ENCODE measurements at places on chromosomes 2 and 18.

DNA sequence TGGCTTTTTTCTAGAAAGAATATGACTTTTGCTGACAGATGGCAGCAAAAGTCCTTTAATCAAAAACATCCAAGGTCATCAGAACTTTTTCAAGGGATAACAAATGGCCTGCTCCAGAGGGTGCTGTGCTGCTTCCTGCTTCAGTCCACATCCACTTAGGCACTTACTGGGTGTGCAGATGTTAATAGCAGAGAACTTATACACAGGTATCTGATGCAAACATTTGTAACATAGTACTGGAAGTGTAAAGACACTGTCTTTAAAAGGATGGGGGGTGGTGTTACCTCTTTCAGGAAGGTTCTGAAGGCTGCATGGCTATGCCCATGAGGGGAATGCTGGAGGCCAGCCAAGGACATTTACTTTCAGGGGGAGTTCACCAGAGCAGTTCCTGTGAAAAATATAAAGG lies 5.5 kb downstream of the HOXD8 start:
- DNase-seq = no peak

DNA sequence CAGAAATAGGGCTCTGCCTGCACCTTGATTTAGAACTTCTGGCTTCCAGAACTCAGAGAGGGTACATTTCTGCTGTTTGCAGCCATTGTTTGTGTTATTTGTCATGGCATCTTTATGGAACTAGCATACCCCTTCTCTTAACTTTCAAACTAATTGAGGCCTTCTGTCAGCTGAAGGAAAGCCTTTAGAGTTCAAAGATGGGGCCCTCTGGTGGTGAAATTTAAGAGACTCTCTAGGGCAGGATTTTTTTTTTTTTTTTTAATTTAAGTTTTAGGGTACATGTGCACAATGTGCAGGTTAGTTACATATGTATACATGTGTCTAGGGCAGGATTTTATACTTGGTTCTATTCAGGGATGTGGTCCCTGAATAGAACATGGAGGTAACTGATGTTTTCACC lies 260.6 kb upstream of the LINC00305 start:
- DNase-seq = no peak

- DNase-seq = no peak
Measured at GRCh38 chr2:200968735-200969134, 5.3 kb upstream of the ORC2 start.

DNA sequence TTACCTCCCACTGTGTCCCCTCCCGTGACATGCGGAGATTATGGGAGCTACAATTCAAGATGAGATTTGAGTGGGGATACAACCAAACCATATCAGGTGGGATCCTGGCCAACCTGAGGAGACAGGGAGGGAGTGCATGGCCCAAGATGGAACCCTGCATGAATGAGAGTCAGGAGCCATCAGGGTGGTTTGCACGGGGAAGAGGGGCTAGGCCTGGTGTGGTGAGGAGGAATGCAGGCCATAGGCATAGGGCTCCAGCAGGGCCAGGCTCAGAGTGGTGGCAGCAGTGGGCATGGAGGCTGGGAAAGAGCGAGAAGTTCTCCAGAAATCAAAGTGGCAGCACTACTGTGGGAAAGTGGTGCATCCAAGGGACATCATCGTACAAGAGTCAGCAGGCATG lies 74.0 kb upstream of the BCL2L11 start:
- DNase-seq = no peak

DNA sequence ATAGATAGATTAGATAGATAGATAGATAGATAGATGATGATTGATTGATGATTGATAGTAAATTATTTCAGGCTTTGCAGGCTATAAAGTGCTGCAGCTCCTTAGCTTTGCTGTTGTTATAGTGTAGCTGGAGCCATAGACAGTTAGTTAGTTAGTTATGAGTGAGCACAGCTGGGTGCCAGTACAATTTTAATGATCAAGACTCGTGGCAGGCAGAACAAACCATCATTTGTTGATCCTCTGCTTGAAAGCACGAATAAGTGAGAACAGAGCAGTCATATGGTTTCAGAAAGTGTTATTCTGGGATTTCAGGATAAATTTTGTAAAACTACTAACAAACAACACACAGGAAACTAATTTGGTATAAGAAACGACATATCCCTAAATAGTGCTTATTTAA lies 53.9 kb downstream of the THOC1 start:
- no peak for DNase-seq

GRCh38 chr2:240579771-240580614 lies 6.5 kb upstream of the CAPN10 start:
- no peak for DNase-seq

- no peak for DNase-seq
Measured at GRCh38 chr2:16192416-16193216, 252.3 kb downstream of the MYCN start.

- DNase-seq = no peak
Measured at GRCh38 chr18:63316612-63317555, 2.7 kb downstream of the BCL2 start.

- no peak for DNase-seq
Measured at GRCh38 chr18:68772268-68772667, 25.6 kb upstream of the CCDC102B start.

DNA sequence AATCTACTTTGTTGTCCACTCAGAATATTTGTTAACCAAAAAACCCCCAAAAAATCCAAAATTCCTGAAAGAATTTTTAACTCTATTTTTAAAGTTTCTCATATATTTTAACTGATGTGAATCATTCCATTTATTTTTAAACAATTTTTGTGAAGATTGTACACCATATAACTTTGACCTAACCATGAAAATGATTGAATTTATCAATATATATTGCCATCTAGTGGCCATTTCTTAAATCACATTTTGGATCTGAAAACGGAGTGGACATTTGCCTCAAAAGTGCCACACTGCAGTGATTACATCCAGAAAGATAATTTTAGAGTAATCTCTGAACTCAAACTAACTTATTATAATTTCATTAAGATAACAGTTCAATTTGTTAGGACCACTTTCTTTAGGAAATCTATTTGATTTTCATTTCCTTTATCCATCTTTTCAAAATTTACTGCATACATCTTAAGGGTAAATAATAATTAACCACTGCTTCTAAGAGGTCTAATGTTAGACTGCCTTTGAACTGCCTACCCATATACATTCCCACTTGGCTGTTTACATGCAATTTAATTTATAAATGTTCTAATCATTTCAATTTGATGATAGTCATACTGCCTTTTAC lies 71.1 kb downstream of the DSC3 start:
- no peak for DNase-seq

DNA sequence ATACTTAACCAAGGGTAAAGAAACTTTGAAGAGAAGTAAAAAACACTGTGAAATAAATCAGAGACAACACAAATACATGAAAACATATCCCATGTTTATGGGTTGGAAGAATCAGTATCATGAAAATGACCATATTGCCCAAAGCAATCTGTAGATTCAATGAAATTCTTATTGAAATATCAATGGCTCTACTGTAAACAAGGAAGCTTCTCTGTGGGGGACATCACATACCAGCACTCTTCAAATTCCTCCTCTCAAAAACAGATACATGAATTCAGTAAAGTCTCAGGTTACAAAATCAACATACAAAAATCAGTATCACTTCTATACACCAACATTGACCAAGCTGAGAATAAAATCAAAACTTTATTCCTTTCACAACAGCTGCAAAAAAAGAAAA lies 63.5 kb upstream of the CNTNAP5 start:
- no peak for DNase-seq

DNA sequence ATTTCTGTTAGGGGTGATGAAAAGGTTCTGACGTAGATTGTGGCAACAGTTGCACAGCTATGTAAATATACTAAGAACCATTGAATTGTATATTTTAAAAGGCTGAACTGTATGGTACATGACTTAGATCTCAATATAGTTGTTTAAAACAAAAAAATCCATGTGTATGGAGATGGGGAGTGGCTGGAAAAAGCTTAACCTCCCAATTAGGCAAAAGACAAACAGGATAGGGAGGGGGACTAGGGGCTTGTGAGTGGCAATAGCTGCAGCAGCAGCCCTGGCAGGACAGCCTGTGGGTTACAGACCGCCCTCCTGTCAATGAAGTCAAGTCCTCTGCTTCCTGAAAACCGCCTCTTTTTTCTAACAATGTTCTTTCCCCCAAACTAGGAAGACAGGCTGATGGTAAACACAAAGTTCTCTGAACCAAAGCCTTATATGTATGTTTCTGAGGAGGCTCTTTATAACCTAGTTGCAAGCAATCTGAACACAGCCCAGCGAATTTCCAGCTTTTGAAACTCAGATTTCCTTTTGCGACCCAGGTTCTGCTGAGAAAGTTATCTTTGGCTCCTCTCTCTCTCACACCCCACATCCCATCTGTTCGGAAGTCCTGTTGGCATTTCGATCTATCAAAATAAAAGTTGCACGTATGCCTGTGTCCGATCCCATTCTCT lies 10.3 kb downstream of the ATP8B1 start:
- DNase-seq = peak; percentile 55

DNA sequence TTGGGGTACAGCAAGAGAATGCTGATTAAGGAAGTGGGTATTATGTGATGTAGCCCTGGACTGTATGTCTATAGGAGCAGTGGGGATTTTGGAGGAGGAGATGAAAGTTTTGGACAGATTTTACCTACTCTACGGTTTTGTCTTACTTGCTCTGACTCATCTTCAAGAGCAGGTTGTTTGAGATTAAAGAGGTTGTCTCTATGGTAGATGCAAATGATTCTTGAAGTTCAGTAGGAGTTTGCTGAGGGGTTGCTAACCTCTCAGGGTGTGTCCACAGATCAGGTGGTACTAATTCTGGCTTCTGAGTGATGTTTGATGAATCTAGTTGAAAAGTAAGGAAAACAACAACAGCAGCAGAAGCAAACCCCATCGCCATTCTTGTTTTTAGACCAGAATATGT lies 9.7 kb upstream of the SERPINB12 start:
- no peak for DNase-seq

GRCh38 chr2:238466243-238466756 lies 39.6 kb downstream of the ASB1 start:
- DNase-seq = no peak

DNA sequence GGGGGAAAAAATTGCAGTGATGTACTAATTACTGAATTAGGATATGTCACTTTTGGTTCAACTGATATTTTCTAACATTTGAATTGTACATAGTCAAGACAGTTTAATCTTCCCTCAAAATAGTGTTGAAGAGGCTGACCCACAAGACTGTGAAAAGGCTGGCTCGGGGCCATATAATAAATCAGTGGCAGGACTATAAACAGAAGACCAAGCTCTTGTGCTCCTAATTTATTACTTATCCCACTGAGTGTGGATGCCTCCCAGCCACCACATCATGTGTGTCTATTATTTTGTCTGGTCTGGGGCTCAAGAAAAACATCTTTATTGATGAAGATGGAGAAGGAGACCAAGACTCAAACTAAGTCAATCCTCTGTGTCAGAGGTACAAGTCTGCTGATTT lies 64.4 kb downstream of the PLEKHM3 start:
- DNase-seq = no peak

- DNase-seq = no peak
Measured at GRCh38 chr2:136211701-136212100, 93.8 kb upstream of the CXCR4 start.

- no peak for DNase-seq
Measured at GRCh38 chr2:234772733-234773060, 179.1 kb upstream of the SH3BP4 start.

- DNase-seq = no peak
Measured at GRCh38 chr2:32495139-32495538, 132.7 kb upstream of the TTC27 start.

DNA sequence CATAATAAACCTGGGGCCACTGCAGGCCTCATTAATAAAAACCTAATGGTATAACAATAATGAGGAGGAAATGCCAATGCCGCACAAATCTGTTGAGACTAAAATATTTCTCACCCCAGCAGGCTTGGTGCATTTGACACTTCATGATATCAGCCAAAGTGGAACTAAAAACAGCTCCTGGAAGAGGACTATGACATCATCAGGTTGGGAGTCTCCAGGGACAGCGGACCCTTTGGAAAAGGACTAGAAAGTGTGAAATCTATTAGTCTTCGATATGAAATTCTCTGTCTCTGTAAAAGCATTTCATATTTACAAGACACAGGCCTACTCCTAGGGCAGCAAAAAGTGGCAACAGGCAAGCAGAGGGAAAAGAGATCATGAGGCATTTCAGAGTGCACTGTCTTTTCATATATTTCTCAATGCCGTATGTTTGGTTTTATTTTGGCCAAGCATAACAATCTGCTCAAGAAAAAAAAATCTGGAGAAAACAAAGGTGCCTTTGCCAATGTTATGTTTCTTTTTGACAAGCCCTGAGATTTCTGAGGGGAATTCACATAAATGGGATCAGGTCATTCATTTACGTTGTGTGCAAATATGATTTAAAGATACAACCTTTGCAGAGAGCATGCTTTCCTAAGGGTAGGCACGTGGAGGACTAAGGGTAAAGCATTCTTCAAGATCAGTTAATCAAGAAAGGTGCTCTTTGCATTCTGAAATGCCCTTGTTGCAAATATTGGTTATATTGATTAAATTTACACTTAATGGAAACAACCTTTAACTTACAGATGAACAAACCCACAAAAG lies 580.9 kb upstream of the TMEFF2 start:
- no peak for DNase-seq

GRCh38 chr18:57754577-57755338 lies 48.4 kb downstream of the ATP8B1 start:
- DNase-seq = no peak

GRCh38 chr2:11121099-11121822 lies 34.0 kb upstream of the SLC66A3 start:
- DNase-seq = no peak

GRCh38 chr18:24443870-24444269 lies 16.6 kb upstream of the HRH4 start:
- no peak for DNase-seq

GRCh38 chr2:168470320-168471162 lies 14.5 kb downstream of the CERS6 start:
- no peak for DNase-seq

GRCh38 chr2:186605041-186605440 lies 15.2 kb downstream of the ITGAV start:
- no peak for DNase-seq

DNA sequence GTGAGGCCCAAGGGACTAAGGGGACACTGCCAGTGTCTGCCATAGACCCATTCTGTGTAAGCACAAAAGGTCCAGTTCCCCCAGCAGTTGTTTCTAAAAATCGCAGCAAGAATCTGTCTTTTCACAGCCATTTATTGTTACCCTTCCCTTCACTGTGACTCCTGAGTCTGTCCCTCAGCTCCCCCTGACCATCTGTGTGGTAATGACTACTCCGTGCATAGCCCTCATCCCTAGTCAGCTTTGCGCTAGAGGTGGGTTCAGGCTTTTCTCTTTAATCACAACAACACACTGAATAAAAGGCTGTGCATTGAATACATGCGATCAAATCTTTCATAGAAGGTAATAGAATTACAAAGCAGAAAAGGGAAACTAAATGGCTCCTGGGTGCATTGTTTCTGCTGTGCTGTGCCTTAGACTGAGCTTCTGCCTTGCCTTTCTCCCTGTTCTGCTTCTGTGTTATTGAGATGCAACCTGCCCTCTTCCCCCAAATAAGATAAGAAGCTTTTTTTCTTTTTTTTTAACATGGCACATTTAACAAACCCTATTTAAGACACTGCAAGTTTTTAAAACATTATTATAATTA lies 836.0 kb upstream of the CDH2 start:
- no peak for DNase-seq

- DNase-seq = no peak
Measured at GRCh38 chr2:120597595-120598193, 138.0 kb upstream of the GLI2 start.

- DNase-seq = no peak
Measured at GRCh38 chr2:9001778-9002177, 1.7 kb downstream of the MBOAT2 start.
